A549 treated with Mapracorat at 1 μM for 4 hours (cell line): ENCODE measurements at places on chromosomes 11 and 22. TPM values are rescaled to one million over a fixed set of nuclear protein-coding genes. Genes with fewer than 3 reads are reported as not detected.

Gene MALAT1
- total RNA-seq, result 64.1 to 116 TPM (median 72.7 TPM) in 5 replicates

Gene CCDC73
- total RNA-seq, result 0.05 TPM in 1 of 5 replicates, not detected in the others

Gene TMEM191C
- 0.37 to 1.4 TPM (median 0.79 TPM) in 5 replicates for total RNA-seq

Gene DUSP8
- 1.4 to 2.2 TPM (median 1.8 TPM) in 5 replicates for total RNA-seq

Gene TTC28
- 2.2 to 3.9 TPM (median 2.8 TPM) in 5 replicates for total RNA-seq

Gene PNPLA3
- total RNA-seq, result 0.45 to 1.6 TPM (median 0.99 TPM) in 5 replicates

Gene CCT8L2
- not detected in 5 replicates for total RNA-seq

Gene TRPM5
- not detected in 5 replicates for total RNA-seq

Gene CCDC81
- 0.09 to 0.34 TPM (median 0.28 TPM) in 5 replicates for total RNA-seq
